ENCODE measurements at places on chromosomes 16 and 17. TPM values are rescaled to one million over a fixed set of nuclear protein-coding genes. Genes with fewer than 3 reads are reported as not detected.

GRCh38 chr17:17566896-17567513 is 24.5 kb downstream of the PEMT start:
- H3K27ac ChIP-seq: no peak overlapping the region
- no peak overlapping the region for H3K4me3 ChIP-seq
- peaks cover 3% of the 10 kb centered on the region for H3K36me3 ChIP-seq

GRCh38 chr17:69042308-69042707 is 18.4 kb downstream of the ABCA9 start:
- H3K4me3 ChIP-seq: no peak overlapping the region
- H3K27me3 ChIP-seq: no peaks in the 10 kb centered on the region
- H3K27ac ChIP-seq: no peak overlapping the region

- peaks cover 64% of the 10 kb centered on the region for H3K27me3 ChIP-seq
- H3K4me3 ChIP-seq: no peak overlapping the region
- no peak for DNase-seq
- peaks cover 4% of the 10 kb centered on the region for H3K36me3 ChIP-seq
- H3K4me1 ChIP-seq: peaks cover 19% of the 10 kb centered on the region
Measured at GRCh38 chr17:16908273-16908672, 63.6 kb downstream of the TNFRSF13B start.

DNA sequence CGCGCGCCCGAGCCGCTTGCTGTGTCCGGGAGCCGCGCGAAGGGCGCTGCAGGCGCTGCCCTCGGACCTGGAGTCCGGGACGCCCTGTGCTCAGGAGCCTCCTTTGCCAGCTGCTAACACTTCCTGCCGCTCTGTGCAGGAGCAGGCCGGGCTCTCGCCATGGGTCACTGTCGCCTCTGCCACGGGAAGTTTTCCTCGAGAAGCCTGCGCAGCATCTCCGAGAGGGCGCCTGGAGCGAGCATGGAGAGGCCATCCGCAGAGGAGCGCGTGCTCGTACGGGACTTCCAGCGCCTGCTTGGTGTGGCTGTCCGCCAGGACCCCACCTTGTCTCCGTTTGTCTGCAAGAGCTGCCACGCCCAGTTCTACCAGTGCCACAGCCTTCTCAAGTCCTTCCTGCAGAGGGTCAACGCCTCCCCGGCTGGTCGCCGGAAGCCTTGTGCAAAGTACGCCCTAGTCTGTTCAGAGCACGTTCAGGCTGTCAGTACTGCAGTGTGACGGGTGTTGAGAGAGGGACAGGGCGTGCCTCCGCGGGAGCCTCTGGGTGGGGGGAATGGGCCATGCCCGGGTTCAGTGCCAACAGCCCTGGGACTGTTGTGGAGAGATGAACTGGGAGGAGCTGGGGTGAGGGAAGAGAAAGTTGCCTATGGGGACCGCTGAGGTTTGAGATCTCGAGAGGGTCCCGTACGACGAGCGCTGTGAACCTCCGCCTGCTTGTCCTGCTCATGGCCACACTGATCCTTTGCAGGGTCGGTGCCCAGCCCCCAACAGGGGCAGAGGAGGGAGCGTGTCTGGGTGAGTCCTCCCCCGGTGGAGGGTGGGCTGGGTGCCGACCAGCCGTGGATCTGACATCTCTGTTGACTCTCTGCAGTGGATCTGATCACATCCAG is 1.3 kb downstream of the ZNF276 start:
- H3K4me1 ChIP-seq: peaks cover 26% of the 10 kb centered on the region
- peak overlapping the region; percentile 97 for H3K27ac ChIP-seq
- H3K36me3 ChIP-seq: peaks cover 7% of the 10 kb centered on the region
- H3K27me3 ChIP-seq: no peaks in the 10 kb centered on the region

GRCh38 chr17:20997711-20998570 is 44.9 kb downstream of the USP22 start:
- DNase-seq: no peak
- H3K27me3 ChIP-seq: no peaks in the 10 kb centered on the region
- peak overlapping the region; percentile 5 for H3K4me3 ChIP-seq
- H3K4me1 ChIP-seq: peaks cover 18% of the 10 kb centered on the region
- H3K36me3 ChIP-seq: no peaks in the 10 kb centered on the region

DNA sequence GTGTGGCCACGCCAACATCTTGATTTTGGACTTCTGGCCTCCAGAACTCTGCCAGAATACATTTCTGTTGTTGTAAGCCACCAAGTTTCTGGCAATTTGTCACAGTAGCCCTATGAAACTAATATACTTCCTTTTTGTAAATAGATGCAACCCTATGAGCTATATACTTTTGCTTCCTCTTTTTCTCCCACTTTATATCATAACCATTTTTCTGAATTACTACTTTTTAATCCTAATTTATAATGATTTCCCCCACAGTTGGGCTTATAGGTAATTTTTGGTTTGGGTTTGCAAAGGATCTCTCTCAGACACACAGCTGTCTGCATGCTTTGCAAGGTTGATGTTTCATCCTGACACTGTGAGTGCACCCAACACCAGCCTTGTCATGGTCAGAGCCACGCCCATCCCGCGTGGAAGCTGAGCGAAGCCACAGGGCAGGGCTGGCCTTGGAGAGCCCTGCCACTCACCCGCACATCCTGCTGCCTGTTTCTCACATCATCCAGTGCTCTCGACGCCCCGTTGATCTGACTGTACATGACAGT is 5.8 kb downstream of the TRIM25 start:
- no peak for DNase-seq
- H3K36me3 ChIP-seq: peaks cover 13% of the 10 kb centered on the region
- H3K4me3 ChIP-seq: no peak overlapping the region
- peak overlapping the region; percentile 90 for H3K27ac ChIP-seq
- peaks cover 59% of the 10 kb centered on the region for H3K4me1 ChIP-seq
- no peaks in the 10 kb centered on the region for H3K27me3 ChIP-seq

GRCh38 chr17:79513820-79514535 is 96.9 kb downstream of the RBFOX3 start:
- no peak for DNase-seq
- peaks cover 2% of the 10 kb centered on the region for H3K36me3 ChIP-seq
- H3K27me3 ChIP-seq: peaks cover 43% of the 10 kb centered on the region
- no peak overlapping the region for H3K4me3 ChIP-seq

- H3K36me3 ChIP-seq: no peaks in the 10 kb centered on the region
- no peak for DNase-seq
- H3K4me1 ChIP-seq: peaks cover 14% of the 10 kb centered on the region
- H3K4me3 ChIP-seq: peak overlapping the region; percentile 3
- no peak overlapping the region for H3K27ac ChIP-seq
- peaks cover 7% of the 10 kb centered on the region for H3K27me3 ChIP-seq
Measured at GRCh38 chr17:19019041-19019941, 14.7 kb upstream of the FAM83G start.

GRCh38 chr17:76264425-76264754 is 758 bp upstream of the UBALD2 start:
- no peaks in the 10 kb centered on the region for H3K27me3 ChIP-seq
- peak overlapping the region; percentile 95 for H3K27ac ChIP-seq
- H3K4me1 ChIP-seq: peaks cover 32% of the 10 kb centered on the region
- H3K4me3 ChIP-seq: peak overlapping the region; percentile 88
- no peak for DNase-seq

GRCh38 chr16:64167936-64168335 is 953.9 kb downstream of the CDH11 start:
- H3K4me1 ChIP-seq: no peaks in the 10 kb centered on the region
- no peak overlapping the region for H3K27ac ChIP-seq
- no peak overlapping the region for H3K4me3 ChIP-seq
- H3K36me3 ChIP-seq: no peaks in the 10 kb centered on the region
- no peak for DNase-seq

DNA sequence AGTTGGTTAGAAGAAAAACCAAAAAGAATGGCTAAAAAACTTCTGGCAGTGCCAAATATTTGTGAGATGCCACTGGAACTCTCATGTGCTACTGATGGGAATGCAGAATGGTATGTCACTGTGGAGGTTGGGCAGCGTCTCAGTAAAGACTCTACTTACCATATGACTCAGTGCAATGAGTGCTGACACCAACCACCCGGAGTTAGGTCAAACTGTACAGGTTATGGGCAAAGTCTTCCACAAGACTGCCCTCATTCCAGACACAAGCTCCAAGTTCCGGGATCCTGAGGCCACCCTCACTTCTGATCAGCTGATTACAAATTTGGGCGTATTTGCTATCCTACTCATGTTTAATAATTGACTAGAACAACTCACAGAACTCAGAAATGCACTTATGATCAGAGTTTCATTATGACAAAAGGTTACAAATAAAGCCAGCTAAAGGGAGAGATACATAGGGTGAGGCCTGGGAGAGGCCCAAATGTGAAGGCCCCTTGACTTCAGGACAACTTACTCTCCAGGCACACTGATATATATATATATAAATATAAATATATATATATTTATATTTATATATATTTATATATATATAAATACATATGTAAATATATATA is 114.9 kb downstream of the TRIM37 start:
- H3K27ac ChIP-seq: no peak overlapping the region
- H3K27me3 ChIP-seq: no peaks in the 10 kb centered on the region
- no peak overlapping the region for H3K4me3 ChIP-seq
- peaks cover 4% of the 10 kb centered on the region for H3K36me3 ChIP-seq
- peaks cover 8% of the 10 kb centered on the region for H3K4me1 ChIP-seq

Gene PPP4C
- total RNA-seq: 89.3 TPM

Gene PIGS
- total RNA-seq: 50.9 TPM

Gene DOC2B
- total RNA-seq: 0.18 TPM

Gene CCL4L2
- total RNA-seq: 0.62 TPM

Gene ZNF750
- total RNA-seq: not detected

Gene TEDC2
- 0.85 TPM for total RNA-seq

Gene BIRC5
- total RNA-seq: 0.44 TPM

Measured in T-helper 17 cell (primary cell).